ENCODE measurements at places on chromosomes 4 and X.

DNA sequence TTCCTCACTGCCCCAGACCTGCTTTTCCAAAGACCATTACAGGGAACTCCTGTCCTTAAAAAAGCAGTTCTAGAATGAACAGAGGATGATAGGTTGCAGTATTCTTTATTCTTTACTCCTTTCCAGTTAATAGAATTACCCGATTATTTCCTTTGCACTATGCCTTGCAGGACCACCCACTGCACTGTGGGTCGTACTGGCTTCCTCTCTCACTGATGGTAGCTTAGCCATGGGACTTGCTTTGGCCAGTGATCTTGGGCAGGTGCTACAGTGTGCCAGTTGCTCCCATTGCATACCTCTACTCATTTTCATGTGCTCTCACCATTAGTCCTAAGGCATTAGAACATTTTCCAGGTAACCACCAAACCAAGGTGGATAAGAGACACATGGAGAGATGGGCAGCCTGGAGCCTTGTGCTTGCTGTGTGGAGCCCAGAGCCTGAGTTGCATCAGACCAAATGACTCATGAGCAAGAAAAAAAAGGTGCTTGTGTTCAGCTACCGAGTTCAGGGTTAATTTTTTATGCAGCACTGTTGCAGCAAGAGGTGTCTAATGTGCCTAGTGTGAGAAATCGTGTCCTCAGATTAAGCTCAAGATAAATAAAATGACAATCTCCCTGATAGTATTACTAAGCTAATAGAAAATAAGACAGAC is 7.6 kb upstream of the UNC5C start:
- no peak for DNase-seq

- no peak for DNase-seq
Measured at GRCh38 chr4:99624141-99624719, 33.4 kb downstream of the C4orf54 start.

- DNase-seq = no peak
Measured at GRCh38 chr4:3257103-3257555, 8.2 kb downstream of the MSANTD1 start.

DNA sequence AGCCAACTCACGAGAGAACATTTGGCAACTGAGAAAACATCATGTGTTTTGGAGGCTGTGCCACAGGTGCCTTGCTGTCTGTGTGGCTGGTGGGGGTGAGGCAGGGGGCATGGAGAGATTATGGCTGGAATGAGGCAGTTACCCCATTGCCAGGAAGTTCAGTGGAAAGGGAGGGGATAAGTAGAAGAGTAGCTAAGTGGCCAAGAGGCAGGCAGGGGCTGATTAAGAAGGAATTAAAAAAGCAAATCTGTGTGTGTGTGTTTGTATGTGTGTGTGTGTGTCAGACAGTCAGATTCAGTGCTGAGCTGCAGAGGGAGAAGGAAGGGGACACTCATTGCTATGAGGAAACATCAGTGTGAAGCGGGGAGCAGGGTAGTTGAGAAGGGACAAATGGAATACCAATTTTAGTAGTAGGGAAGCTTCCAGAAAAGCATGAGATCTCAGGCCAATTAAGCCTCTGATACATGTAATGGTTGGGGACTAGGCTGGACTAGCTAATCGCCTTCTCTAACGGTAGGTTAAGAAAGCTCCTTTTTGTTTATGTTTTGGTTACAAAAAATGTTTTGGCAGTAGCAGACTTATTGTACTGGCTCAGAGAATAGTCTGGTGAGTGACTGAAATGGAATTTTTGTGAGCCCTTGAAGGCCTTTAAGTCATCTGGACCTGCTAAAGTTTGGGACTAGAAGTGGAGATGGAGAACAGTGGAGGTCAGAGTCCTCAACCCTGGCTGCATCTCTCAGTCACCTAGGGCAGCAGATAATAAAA is 18.5 kb downstream of the TMEM164 start:
- DNase-seq = no peak

- no peak for DNase-seq
Measured at GRCh38 chr4:127143460-127144195, 489.1 kb upstream of the INTU start.

- no peak for DNase-seq
Measured at GRCh38 chr4:37795581-37796195, 30.8 kb upstream of the PGM2 start.

DNA sequence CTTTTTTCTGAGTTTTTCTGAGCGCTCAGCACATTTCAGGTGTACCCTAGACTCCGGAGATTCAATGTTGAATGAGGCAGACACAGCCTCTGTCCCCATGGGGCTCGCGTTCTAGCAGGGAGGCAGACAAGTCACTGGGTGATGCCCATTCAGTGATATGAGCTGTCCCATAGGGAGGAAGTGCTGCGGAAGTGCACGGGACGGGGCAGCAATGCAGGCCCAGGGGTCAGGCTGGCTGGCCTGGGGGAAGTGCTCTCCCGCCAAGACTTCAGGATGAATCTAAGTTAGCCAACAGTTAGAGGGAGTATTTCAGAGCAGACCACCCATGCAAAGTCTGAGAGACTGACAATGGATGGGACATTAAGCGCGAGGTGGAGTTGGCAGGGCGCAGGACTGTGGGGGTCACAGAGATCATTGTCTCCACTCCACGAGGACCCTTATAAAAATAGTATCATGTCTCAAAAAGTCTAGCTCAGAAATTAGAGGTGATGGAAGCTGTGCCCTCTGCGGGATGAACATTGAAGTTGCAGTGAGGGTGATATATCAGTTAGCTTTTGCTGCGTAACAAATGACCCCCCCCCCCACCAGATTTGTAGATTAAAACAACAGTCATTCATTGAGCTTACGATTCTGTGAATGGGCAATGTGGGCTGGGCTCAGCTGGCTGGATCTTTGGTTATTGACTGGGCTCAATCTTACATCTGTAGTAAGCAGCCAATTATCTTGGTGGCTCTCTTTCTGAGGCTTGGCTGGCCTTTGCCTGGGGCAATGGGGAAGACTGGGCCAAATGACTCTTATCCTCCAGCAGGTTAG is 16.4 kb downstream of the PSAPL1 start:
- no peak for DNase-seq

DNA sequence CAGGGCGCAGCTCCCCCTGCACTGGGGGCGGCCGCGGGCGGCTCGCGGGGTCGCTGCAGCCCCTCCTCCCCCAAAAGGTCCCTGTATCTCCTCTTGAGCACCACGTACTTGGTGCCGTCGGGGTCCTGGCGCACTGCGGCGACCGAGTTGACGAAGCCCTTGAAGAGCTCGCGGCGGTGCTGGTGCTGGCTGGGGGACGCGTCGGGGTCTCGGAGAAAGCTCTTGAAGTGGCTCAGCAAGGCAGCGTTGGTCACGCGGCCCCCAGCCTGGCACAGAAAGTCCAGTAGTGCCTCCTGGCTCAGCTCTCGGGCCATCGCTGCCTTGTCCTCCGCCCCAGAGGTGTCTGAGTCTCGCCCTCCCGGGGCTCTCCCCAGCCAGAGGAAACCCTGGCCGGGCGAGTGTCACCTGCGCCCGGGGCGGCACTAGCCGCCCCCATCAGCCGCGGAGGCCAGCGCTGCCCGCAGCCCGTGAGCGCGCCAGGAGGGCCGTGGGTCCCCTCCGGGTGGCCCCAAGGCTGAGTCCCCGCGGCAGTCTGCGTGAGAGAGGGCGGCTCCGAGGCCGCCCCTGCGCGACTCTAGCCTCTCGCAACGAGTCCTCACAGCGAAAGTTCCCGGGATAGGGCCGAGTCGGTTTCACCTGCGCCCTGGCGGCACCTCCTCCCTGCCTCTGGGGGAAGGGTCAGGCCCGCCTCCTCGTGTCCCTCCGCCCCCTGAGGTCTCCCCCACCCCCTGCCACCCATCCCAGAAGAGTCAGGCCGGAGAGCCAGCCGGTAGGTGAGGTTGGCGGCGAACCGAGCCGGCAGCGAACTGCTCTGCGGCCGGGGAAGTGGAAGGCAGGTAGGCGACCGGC is at the start of gene SOWAHB:
Gene SOWAHB, minus strand, starts transcription at position 609 of the 849 bp plus-strand sequence. Its CDS starts 295 bp downstream, at position 314.
- no peak for DNase-seq

- no peak for DNase-seq
Measured at GRCh38 chr4:182126603-182127002, 116.6 kb upstream of the TENM3 start.

GRCh38 chr4:61359301-61359700 is 159.2 kb downstream of the ADGRL3 start:
- no peak for DNase-seq

GRCh38 chr4:169902658-169903345 is 123.4 kb downstream of the MFAP3L start:
- DNase-seq = no peak

DNA sequence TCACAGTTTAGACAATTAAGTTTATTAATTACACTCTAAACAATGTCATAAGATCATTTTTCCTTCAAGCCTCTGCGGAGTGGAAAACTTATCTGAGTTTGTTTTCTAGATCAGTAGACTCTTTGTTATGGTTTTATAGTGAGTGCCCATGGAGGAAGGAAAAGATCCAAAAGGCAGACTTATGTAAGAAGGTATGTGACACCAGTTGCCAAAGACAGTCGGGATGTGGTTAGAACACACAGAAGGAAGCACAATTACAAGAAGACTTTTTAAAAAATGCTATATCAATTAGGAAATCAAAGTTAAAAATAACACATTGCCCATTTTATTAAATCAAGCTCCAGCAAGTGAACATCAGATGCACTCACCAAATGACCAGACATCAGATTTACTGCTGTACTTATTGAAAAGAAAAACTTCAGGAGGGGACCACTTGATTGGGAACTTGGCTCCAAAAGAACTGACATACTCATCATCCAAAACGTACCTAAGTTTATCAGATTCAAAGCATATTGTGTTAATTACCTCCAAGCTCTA is 57.1 kb downstream of the NIPAL1 start:
- no peak for DNase-seq

DNA sequence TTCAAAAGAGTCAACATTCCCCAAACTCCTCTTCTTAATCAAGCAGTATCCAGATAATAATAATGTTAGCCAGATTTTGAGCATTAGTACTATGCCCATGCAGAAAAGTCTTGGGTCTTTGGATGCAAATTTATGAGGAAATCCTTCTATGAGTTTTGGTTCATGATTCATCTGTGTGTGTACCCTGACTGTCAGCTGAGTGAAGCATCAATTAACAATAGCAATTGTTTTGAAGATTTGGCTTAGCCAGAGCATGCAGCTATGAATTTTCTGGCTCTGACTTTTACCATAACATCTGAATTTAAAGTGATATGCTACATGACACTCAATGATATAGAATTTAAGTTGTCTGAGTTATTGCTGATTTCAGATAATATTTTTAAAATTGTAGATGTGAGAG is 145.8 kb downstream of the KLHL4 start:
- DNase-seq = no peak

DNA sequence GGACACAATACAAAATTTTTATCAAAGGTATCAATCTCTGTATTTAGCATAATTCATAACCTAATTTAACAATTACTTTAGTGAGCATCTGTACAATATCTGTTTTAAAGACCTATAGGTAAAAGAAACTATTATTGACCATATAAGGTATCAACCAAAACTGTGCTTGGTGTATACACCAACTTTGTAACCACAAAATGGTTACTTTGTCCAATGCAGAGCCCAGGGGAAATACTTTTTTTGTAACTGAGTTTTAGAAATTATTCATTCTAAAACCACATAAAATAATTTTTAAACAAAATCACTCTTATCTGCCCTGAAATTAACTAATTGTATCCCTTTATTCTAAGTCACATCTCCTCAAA is 5.0 kb downstream of the CXXC4 start:
- DNase-seq = no peak

DNA sequence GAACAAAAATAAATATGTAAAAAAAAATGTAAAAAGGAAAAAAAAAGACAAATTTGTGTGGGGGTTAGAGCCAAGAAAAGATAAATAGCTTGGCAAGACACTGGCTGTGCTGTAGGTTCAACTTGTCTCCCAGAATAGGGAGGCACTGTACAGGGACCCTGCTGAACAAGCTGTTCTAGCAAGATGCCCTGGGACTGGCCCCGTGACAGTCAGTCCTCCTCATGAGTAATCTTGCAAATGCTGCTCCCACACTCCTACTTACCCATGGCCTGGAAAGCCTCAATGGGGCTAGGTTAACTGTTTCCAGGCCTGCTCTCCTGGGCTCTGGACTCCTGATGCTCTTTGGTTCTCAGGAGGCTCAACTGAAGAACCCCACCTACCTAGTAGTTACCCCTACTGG is 106.8 kb downstream of the ATG4A start:
- peak; percentile 10 for DNase-seq

- DNase-seq = no peak
Measured at GRCh38 chrX:15116900-15117299, 153.0 kb downstream of the ASB9 start.

- DNase-seq = no peak
Measured at GRCh38 chr4:40628888-40629287, 776 bp downstream of the RBM47 start.

DNA sequence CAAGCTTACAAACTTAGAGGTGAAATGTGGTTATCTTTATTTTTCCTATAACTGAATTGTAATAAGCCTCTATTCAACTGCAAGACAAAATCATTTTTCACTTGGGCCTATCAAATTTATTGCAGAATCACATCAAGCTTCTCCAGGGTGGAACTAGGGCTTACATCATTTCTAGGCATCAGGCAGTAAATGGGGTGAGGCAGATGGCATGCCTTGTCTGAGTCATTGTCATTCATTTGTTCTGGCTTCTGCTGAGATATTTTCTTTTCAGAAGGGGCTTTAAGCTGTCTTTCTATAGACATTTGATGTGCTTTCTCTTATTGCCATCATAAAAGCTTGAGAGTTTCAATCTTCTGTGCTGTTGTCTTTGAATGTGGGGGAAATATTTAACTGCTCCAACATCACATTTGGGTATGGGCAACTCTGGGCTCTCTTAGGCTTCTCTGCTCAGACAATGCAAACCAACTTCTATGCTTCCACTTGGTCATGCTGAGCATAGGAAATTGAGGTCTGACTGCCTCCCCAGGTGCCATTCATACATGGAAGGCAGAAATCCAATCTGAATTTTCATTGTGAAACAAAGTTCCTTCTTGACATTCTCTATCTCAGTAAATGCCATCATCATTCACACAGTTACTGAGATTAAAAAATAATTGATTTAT is 225.8 kb upstream of the GIMD1 start:
- DNase-seq = no peak

DNA sequence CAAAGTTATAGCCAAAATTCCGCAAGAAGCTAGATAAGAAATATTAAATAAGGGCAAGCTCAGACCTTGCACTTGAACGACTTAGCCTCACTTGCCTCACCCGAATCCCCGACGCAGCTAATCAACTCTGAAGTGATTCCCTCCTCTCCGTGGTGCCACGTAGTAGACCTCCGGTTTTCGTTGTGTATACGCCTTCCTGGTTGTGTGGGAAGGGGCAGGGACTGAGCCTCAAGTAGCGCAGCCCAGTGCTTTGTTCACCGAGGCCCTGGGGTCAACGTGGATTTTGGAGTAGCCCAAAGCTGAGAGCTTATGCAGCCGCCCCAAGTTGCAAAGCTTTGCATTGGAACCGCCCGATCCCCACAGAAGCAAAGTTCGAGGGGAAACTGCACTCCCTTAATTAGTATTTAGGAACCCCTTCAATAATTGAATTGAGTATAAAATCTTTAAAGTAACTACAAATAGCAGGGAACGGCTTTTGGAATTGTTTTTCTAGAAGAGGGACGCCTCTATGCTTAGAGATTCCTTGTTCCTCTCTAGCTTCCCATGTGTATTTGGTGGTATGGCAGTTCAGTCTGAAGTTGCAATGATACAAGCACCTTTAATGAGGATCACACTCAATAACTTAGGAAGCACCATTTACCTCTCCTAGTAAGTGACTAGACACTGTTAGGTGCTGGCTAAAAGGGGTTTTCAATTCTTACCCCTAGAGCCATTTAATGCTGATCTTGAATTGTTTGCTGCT is 55.7 kb downstream of the LINC00632 start:
- DNase-seq = no peak

- no peak for DNase-seq
Measured at GRCh38 chrX:42128020-42128419, 204.7 kb upstream of the CASK start.

GRCh38 chrX:104721854-104722253 is 155.9 kb downstream of the IL1RAPL2 start:
- DNase-seq = no peak

- DNase-seq = no peak
Measured at GRCh38 chr4:82779032-82779431, 19.6 kb downstream of the SCD5 start.

All from stromal cell of bone marrow (primary cell).